H1 (cell line): ENCODE measurements at places on chromosomes 7 and 10.

GRCh38 chr7:53218730-53219504, 183.5 kb downstream of the POM121L12 start:
- no peak overlapping the region for H3K27ac ChIP-seq
- 0 out of 2 replicates have a peak, but pooled peaks cover 5% of the 10 kb centered on the region for H3K27me3 ChIP-seq
- no peaks in the 10 kb centered on the region for H3K4me1 ChIP-seq
- no peak for DNase-seq

- H3K4me3 ChIP-seq: no peak overlapping the region
- no peak overlapping the region for H3K27ac ChIP-seq
- H3K4me1 ChIP-seq: no peaks in the 10 kb centered on the region
- no peaks in the 10 kb centered on the region for H3K36me3 ChIP-seq
- H3K27me3 ChIP-seq: no peaks in the 10 kb centered on the region
- DNase-seq: no peak
Observed at GRCh38 chr10:29926693-29927048, 132.7 kb downstream of the JCAD start.

DNA sequence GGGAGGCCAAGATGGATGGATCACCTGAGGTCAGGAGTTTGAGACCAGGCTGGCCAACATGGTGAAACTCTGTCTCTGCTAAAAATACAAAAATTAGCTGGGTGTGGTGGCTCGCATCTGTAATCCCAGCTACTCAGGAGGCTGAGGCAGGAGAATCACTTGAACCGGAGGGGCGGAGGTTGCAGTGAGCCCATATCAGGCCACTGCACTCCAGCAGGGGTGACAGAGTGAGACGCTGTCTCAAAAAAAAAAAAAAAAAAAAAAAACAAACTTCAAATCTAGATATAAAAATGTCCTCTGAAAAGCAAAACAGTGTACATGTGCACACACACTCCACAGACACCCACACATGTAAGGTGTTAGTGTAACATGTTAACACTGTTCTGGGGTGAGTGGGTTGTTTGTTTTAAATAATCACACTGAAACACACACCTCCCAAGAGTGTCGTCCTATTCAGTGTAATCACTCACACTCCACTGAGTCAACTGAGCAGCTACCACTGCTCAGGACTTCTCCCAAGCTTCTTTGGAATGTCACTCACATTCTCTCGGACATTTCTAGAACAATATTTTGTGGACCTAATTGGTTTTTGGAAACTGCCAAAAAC, 12.8 kb upstream of the RGS10 start:
- DNase-seq: no peak
- no peak overlapping the region for H3K27ac ChIP-seq
- H3K4me3 ChIP-seq: no peak overlapping the region
- H3K36me3 ChIP-seq: no peaks in the 10 kb centered on the region
- H3K4me1 ChIP-seq: no peaks in the 10 kb centered on the region

GRCh38 chr10:101208543-101208942, 20.7 kb downstream of the LBX1 start:
- DNase-seq: no peak
- no peaks in the 10 kb centered on the region for H3K36me3 ChIP-seq
- H3K27ac ChIP-seq: no peak overlapping the region

- H3K4me1 ChIP-seq: no peaks in the 10 kb centered on the region
- no peaks in the 10 kb centered on the region for H3K27me3 ChIP-seq
- H3K36me3 ChIP-seq: no peaks in the 10 kb centered on the region
- no peak for DNase-seq
Observed at GRCh38 chr7:158539711-158540146, 47.9 kb downstream of the PTPRN2 start.

DNA sequence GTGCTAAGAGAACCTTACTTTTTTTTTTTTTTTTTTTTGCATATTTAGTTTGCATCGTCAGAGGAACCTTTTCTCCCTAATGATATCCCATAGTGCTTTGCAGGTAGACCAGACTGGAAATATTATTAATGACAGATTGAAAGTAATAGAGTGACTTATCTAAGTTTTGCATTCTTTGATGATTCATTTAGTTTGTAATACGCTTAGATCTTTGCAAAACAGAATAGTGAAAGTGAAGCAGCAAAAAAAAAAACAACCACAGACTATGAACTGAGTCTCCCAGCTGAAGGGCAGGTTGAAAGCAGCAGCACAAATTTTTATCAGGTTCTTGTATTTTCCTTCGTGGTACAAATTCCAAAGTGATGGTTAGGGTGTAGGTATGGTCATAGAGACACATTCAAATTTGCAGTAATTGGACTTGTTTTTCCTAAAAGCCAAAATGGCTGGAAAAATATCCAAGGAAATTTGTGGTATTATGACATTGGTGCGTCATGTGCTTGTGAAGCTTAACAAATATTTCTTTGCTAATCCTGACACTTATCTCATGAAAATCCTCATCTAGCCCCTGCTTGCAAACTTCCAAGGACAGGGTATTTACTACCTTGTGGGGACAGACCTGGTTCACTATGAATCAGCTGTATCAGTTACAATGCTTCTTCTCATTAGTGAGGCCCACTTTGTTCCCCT, 81.8 kb upstream of the CREB5 start:
- H3K27ac ChIP-seq: no peak overlapping the region
- no peaks in the 10 kb centered on the region for H3K36me3 ChIP-seq
- no peaks in the 10 kb centered on the region for H3K4me1 ChIP-seq
- no peaks in the 10 kb centered on the region for H3K27me3 ChIP-seq
- no peak for DNase-seq

GRCh38 chr7:88759230-88760135, at the start of gene ZNF804B:
TSS of gene ZNF804B (plus strand) at chr7:88759700. CDS start at chr7:88759977, 277 bp downstream.
- DNase-seq: peak; percentile 34
- no peak within 1 kb of the TSS for H3K27ac ChIP-seq
- H3K4me3 ChIP-seq: peak within 1 kb of the TSS; percentile 43
- H3K36me3 ChIP-seq: no peaks in the 10 kb centered on the region
- H3K27me3 ChIP-seq: peaks cover 24% of the 10 kb centered on the region
- H3K4me1 ChIP-seq: no peaks in the 10 kb centered on the region

- H3K4me1 ChIP-seq: no peaks in the 10 kb centered on the region
- no peak overlapping the region for H3K27ac ChIP-seq
- peaks cover 5% of the 10 kb centered on the region for H3K36me3 ChIP-seq
- no peak overlapping the region for H3K4me3 ChIP-seq
- DNase-seq: no peak
Observed at GRCh38 chr7:505171-505570, 14.5 kb downstream of the PDGFA start.

DNA sequence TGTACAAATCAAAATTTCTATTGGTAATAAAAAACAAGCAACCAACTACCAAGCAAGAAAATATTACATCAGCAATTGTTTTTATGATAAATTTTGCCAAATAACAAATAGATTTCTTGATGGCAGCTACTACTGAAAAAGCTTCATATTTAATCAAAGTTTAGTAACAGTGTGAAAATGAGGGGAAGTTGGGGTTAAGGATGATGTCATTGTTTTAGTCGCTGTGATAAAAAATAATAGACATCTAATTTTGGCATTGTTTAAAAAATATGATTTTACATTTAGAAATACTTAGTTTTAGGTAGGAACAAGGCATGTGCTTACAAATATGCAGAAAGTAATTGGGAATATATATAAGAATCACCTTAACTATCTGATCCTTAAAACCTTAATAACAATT, 145.9 kb downstream of the CNTNAP2 start:
- H3K4me3 ChIP-seq: no peak overlapping the region
- no peaks in the 10 kb centered on the region for H3K4me1 ChIP-seq
- no peak overlapping the region for H3K27ac ChIP-seq
- no peaks in the 10 kb centered on the region for H3K27me3 ChIP-seq
- no peak for DNase-seq

GRCh38 chr7:42987648-42988214, 55.6 kb downstream of the MRPL32 start:
- DNase-seq: no peak
- no peaks in the 10 kb centered on the region for H3K4me1 ChIP-seq
- H3K27me3 ChIP-seq: no peaks in the 10 kb centered on the region
- H3K27ac ChIP-seq: no peak overlapping the region

DNA sequence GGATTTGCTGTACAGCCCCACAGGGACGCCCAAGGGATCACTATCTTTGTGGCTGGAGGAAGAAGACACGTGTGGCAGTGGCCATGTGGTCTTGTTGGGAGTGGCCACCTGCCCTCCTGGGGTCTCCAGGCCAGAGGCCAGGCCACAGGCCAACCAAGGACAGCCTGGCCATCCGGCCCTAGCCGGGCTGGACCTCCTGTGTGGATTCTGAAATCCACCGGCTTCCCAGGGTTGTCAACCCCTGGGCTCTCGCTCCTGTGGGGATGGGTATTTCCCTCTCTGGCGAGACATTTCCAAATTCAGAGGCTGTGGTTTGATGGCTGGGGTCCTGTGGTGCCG, 31.5 kb upstream of the CFAP46 start:
- no peak overlapping the region for H3K27ac ChIP-seq
- H3K4me3 ChIP-seq: no peak overlapping the region
- DNase-seq: no peak
- peaks cover 18% of the 10 kb centered on the region for H3K4me1 ChIP-seq

- DNase-seq: no peak
- H3K27me3 ChIP-seq: no peaks in the 10 kb centered on the region
- H3K4me3 ChIP-seq: no peak overlapping the region
- no peak overlapping the region for H3K27ac ChIP-seq
Observed at GRCh38 chr7:71042591-71042990, 89.4 kb upstream of the GALNT17 start.

GRCh38 chr7:156942708-156943090, 6.8 kb upstream of the NOM1 start:
- H3K27ac ChIP-seq: no peak overlapping the region
- H3K27me3 ChIP-seq: no peaks in the 10 kb centered on the region
- no peak overlapping the region for H3K4me3 ChIP-seq
- no peaks in the 10 kb centered on the region for H3K4me1 ChIP-seq
- peak; percentile 54 for DNase-seq
